ENCODE measurements at places on chromosomes 11 and 22. TPM values are rescaled to one million over a fixed set of nuclear protein-coding genes. Genes with fewer than 3 reads are reported as not detected.

- no peaks in the 10 kb centered on the region for H3K27me3 ChIP-seq
- H3K27ac ChIP-seq, result no peak overlapping the region
- no peaks in the 10 kb centered on the region for H3K4me1 ChIP-seq
- H3K36me3 ChIP-seq, result no peaks in the 10 kb centered on the region
- H3K4me3 ChIP-seq, result no peak overlapping the region
Measured at GRCh38 chr11:113685654-113686359, 20.3 kb downstream of the TMPRSS5 start.

DNA sequence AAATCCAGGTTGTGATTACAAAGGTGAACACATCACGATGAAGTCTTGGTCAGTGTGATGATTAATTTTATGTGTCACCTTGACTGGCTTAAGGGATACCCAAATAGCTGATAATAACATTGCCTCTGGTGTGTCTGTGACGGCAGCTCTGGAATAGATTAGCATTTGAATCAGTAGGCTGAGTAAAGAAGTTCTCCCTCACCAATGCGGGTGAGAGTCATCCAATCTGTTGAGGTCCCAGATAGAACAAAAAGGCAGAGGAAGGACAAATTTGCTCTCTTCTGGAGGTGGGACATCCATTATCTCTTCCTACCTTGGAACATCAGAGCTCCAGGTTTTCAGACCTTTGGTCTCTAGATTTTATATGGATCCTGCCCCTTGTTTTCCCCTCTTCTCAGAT, 856.2 kb upstream of the CCDC90B start:
- no peak overlapping the region for H3K27ac ChIP-seq
- H3K4me1 ChIP-seq, result no peaks in the 10 kb centered on the region
- DNase-seq, result no peak
- no peak overlapping the region for H3K4me3 ChIP-seq
- H3K27me3 ChIP-seq, result no peaks in the 10 kb centered on the region

Gene SLC29A2
- 4.8 TPM for total RNA-seq

GRCh38 chr11:13462311-13462900, 616 bp downstream of the BTBD10 start:
- H3K27me3 ChIP-seq, result no peaks in the 10 kb centered on the region
- H3K36me3 ChIP-seq, result no peaks in the 10 kb centered on the region
- peak; percentile 49 for DNase-seq
- H3K27ac ChIP-seq, result peak overlapping the region; percentile 60

DNA sequence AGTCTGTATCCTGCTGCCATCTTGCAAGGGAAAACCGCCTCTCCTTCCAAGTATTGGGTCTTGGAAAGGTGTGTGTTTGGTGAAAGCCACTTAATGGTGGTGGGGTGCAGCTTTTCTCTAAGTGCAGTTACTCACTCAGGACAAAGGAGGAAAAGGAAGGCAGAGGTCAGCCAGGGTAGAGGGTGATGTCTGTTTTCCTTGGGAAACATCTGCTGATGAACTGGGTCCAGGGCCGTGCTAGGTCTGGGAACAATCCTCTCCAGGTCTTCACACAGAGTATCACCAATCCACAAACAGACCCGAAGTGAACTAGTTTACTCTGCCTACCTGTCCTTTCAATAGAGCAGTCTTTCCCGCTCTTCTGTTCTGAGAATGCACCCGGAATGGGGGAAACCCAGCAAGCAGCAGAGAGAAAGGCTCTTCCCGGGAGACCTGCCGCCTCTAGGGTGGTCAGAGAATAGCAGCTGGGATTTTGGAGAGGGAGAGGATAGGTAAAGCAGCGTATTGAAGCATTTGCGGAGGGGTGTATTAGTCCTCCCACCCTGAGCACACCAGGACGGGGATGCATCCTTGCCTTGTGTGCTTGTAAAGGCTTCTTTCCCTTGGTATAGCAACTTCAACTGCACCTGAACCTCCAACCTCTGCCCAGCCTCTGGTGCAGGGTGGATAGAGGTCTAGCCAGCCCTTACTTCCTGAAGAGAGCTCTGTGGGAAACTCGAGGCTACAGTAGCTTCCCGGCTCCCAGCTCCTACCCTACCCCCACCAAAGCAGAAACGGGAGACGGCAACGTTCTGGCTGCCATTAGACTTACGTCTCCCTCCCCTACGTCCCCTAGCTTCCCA, 20.7 kb downstream of the LHFPL7 start:
- peak overlapping the region; percentile 38 for H3K27ac ChIP-seq
- H3K27me3 ChIP-seq, result peaks cover 2% of the 10 kb centered on the region
- H3K36me3 ChIP-seq, result no peaks in the 10 kb centered on the region
- peaks cover 20% of the 10 kb centered on the region for H3K4me1 ChIP-seq

Gene SGSM1
- 0.12 TPM for total RNA-seq

Gene CARD10
- total RNA-seq, result 39.5 TPM

DNA sequence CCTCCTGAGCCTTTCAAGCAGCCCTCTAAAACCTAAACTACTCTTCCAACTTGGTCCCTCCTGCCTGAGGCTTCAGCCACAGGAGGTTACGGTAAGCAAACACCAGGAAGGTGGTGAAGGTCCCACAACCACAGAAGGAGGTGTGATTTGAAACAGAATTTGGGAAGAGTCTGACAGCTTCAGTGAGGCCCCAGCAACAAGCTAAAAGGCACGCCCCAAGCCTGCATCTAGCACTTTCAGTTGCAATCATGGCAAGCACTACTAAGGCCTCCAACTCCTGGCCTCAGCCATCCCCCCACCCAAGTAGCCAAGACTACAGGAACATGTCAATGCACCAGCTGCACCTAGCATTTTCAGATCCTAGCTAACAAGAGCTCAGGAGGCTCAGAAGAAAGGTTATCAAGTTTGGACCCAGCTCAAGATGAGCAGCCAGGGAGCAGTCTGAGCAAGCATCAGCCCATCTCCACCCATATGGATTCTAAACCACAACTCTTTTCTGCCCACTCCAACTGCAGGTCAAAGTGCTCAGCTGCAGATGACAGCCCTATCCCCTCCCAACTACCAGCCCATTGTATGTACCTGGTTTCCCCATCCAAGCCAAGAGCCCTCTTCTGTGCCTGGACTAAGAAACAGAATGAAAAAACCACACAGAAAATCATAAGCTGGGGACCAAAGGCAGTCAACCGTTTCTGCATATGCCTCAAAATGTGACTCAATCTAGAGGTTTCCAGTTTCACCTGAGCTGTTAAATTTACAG, 10.4 kb upstream of the AHNAK start:
- no peak for DNase-seq
- H3K36me3 ChIP-seq, result peaks cover 15% of the 10 kb centered on the region
- H3K27me3 ChIP-seq, result no peaks in the 10 kb centered on the region

Gene TTC38
- total RNA-seq, result 33.1 TPM
